ENCODE measurements at places on chromosomes 7 and 10.

- peak; percentile 88 for DNase-seq
Measured at GRCh38 chr7:85287106-85287825, 100.4 kb upstream of the SEMA3D start.

DNA sequence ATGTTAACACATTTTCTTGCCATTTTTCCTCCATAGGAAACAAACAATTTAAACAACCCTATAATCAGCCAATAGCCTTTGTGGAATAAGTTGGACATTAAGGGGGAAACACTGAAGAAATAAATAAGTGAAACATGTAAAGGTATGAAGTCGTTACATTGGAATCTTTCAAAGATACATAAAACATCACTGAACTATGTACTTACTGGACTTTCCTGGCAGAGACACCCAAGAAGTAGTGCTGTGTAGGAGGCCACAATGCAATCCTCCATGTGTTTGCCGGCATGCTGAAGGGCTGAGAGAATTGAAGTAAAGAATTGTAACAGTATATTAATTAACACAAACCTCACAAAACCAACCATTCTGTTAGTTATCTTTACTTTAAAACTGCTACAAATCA, 76.5 kb upstream of the GRID1 start:
- DNase-seq, result peak; percentile 44

DNA sequence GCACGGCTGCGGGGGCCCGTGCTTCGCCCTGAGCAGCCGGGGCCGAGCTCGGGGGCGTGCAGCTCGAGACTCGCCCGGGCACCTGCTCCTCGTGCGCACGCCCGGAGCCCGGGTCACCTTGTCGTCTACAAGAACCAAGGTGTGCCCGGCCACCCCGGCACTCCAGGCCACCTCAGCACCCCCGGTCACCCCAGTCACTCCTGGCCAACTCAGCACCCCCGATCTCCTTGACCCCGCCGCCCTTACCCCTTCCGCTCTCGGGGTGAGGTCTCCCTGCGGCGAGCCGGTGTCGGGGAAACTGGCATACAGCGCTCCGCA, 268 bp upstream of the IGFBP3 start:
- no peak for DNase-seq

DNA sequence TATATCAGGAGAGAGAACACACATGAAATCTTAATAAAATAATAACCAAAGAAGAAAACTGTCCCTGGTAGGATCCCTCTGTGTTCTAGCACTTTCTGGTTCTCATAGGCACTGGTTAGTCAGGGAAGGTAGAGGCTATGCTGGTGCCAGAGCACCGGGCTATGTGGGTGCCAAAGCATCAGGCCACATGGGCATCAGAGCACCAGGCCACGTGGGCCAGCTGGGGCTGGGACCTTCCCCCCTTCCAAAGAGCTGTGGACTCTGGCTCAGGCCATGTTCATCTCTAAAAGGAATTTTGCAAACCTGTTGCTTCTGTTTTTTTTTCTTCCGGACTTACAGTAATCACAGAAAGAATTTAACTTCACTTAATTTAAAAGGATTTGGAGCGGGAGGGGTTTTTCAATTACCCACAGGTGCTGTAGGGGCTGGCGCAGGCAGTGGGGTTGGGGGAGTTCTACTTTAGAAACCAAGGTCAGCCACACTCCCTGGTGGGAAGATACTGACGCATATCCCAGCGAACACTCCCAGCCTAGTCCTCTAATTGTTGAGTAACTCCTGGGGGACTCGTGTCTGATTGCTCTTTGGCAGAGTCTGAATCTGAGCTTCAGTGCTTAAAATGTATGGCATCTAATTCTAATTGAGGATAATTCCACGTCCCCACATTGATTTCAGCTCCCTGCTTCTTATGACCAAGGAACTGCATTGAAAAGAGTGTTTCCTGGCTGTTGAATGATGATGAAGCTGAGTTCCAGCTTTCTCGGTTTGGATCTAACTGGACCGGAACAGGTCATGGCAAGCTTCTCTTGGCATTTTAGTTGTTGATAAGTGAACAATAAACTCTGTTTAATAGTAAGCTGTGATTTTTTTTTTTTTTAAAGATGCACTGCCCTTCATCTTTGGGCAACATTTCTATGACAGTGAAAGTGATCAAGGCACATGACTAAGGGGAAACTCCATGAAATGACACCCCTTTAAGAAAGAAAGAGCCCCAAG, 110.7 kb upstream of the FZD8 start:
- DNase-seq, result no peak

GRCh38 chr7:72706521-72706920, 121.5 kb downstream of the TYW1B start:
- DNase-seq, result peak; percentile 7

- DNase-seq, result no peak
Measured at GRCh38 chr10:77146712-77147336, 490.8 kb downstream of the KCNMA1 start.

DNA sequence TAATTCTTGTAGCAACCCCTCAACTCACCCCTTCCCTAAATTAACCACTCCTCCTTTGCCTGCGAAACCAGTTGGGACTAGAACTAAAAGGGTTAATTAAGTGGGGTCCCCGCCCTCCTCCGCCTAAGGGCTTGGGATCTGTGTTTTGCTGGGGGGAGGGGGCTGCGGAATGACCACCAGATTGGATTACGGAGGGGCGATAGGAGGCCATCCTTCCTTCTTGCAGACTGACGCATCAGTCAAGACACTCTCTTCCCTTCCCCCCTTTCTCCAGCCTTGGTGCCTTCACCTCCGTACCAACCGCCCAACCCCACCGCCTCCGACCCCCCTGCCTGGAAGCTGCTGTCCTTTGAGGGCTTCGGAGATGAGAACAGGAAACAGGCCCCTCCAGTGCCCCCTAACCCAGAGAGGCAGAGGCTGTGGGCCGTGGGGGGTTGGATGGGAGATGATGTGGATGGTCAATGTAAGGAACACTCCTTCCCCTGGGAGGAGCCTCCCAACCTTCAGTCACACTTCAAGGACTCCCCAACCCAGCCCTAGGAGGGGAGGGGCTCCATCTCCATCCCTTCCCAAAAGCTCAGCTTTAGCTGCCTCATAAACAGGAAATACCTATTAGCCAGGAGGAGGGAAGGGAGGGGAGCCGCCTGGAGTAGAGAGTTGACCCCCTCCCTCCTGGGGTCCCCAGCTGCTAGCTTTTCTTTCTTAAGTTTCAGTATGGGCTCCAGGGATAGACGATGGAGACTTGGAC, 997 bp upstream of the LDB1 start:
- peak; percentile 84 for DNase-seq

DNA sequence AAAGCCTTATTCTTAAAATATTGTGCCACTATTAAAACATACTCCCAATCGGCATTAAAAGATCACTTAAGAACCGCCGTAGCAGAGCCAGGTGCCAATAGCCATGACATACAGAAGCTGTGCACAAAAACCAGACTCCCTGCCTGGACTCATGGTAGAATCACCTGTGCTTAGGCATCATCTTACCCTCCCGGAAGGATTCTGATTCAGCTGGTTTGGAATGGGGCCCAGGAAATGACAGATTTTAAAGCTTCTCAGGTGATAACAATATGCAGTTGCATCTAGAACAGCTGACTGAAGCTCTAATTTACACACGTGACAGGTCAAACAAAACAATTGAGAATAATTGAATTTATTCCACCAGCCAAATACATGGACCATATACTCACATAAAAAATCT, 10.7 kb downstream of the A1CF start:
- DNase-seq, result no peak

GRCh38 chr7:34747176-34747781, 89.3 kb downstream of the NPSR1 start:
- no peak for DNase-seq

- no peak for DNase-seq
Measured at GRCh38 chr10:80191589-80192270, 13.6 kb downstream of the ANXA11 start.
